ENCODE measurements at places on chromosomes 3 and 15.

DNA sequence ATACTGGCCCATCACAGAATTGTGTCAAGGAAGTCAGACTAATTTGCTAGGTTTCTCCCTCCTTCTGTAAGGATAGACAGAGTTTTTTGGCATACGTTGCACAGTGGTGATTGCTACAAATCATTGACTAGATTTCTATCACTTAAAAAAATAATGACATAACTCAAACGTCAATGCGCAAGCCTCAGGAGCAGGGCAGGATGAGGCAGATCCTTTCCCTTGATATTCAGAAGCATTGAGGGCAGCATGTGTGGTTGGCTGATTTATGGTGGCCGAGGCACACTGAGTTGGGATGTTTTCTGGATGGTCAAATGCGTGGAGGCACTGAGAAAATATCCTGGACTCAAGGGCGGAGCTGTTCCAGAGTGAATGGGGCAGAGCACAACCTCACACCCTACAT lies 14.4 kb downstream of the THSD4 start:
- DNase-seq: no peak

DNA sequence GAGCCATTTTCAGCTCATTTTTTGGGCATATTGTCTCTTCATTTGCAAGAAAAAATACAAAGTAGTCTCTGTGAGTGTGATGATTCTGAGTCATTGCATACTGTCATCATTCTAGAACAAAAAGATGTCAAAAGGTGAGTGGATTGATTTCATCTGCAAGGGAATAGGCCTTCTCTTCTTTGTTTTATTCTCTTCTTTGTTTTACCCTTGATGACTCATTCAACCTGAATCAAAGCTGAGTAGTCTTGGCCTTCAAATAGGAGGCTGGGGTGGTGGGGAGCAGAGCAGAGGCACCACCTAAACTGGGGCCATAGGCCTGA lies 25.4 kb downstream of the CYP19A1 start:
- DNase-seq: no peak

- no peak for DNase-seq
Observed at GRCh38 chr3:154660811-154661210, 230.8 kb upstream of the GPR149 start.

DNA sequence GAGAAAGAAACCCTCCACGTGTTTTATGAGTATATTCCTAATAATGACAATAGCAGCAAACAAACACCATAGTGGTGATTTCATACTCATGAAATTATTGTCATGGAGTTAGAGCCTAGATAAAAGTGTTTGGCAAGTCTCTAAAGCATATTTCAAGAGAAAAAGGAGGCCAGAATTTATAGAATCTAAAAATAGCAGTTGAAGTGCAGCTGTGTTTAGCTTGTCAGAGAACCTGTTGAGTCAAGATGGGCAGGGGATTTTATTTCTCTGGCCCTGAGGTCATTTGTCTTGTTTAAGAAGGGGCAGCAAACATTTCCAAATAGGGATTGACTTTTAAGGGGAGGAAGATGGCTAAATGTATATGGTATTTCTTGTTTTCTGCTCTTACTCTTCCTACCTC lies 279.6 kb upstream of the CTDSPL start:
- no peak for DNase-seq

GRCh38 chr3:48187579-48188265 lies 495 bp downstream of the CDC25A start:
- DNase-seq: peak; percentile 34

- DNase-seq: no peak
Observed at GRCh38 chr3:48441940-48442339, 1.9 kb downstream of the TMA7 start.

- DNase-seq: no peak
Observed at GRCh38 chr3:8552223-8552762, 50.7 kb downstream of the LMCD1 start.

GRCh38 chr3:89565098-89565497 lies 457.7 kb downstream of the EPHA3 start:
- DNase-seq: no peak

GRCh38 chr15:44094781-44095180 lies 100.3 kb downstream of the FRMD5 start:
- DNase-seq: no peak

DNA sequence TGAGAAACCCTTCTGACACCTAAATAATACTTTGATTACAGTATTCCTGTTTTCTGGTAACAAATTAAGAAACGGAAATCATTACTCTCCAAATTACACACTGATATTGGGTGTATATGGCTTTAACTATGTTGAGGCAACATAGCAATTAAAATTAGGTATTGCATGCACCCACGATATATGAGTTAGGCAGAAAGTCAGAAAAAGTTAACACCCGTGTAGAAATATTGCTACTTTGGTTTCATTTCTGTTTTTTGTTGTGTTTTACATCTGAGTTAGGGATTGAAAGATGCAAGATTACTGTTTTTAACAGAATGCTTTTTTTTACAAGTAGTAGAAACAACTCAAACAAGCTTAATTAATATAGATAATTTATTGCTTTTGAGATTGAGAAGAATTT lies 327.8 kb downstream of the GBE1 start:
- no peak for DNase-seq

DNA sequence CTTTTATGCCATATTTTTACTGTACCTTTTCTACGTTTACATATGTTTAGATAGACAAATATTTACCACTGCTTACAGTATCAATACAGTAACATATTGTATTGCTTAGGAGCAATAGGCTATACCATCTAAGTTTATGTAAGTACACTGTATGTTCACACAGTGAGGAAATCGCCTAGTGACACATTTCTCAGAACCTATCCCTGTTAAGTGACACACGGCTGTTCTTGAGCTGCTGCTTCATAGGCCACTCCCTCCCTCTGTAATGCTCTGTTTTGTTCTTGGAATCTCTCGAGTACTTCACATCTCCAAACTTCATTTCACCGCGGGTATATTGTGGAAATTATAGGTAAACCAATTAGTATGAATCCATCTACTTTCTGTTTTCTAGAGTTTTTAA lies 13.4 kb upstream of the SELENOT start:
- DNase-seq: no peak

- no peak for DNase-seq
Observed at GRCh38 chr15:94026458-94027304, 204.7 kb upstream of the MCTP2 start.

GRCh38 chr3:191120447-191121298 lies 78.4 kb upstream of the OSTN start:
- DNase-seq: no peak

Data from stimulated activated CD4-positive, alpha-beta T cell treated with anti-CD3 and anti-CD28 coated beads, Interleukin-4, amount 100 ng/mL, for 48 hours (primary cell).